ENCODE measurements at places on chromosomes 3 and 15.

- no peak for DNase-seq
Measured at GRCh38 chr3:45667569-45667934, 21.6 kb upstream of the SACM1L start.

DNA sequence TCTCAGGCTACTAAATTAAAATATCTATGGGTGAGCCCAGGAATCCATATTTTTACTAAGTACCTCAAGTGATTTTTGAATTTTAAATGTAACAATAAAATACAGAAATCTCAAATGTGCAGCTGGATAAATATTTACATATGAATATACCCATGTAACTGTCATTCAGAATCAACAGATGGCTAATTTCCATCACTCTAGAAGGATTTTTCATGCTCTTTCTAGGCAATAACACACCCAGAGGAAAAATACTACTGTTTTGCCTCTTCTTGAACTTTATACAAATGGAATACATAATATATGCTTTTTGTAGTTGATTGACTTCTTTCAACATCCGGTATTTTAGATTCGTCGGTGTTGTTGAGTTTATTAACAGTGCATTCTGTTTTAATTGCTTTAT, 601.3 kb upstream of the NECTIN3 start:
- DNase-seq, result no peak

DNA sequence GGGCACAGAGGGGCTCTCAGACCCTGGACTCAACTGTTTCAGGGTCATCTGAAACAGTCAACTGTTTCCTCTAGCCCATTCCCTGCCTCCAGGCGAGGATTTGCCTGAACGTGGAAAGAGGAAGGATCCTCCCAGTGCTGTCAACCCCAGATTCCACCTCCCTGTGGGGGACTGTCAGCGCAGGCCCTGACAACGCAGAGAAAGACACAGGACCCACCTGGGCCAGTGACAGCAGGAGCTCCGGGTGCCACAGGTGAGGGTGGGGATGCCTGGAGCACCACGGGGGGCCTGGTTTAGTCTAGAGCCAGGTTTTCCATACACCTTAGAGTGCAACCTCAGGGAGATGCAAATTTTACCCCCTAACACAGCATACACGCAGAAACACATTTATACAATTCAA, 19.5 kb upstream of the LAMP3 start:
- no peak for DNase-seq

- DNase-seq, result no peak
Measured at GRCh38 chr3:13497386-13497785, 17.3 kb downstream of the HDAC11 start.

DNA sequence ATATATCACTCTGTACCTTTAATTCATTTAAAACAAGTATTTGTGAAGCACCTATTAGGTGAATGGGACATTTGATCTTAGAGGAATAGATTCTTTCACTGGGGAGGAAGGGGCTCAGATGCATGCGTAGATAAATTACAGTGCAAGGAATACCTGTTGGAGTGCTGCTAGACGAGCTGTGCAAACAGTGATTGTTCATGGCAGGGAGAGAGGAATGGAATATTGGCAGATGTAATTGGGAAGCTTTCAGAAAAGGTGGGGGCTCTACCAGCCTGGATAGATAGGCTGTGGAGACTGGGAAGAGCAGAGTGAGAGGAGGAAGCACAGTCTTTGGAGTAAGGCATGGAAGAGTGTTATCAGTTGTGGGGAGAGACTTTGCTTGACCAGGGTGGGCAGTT, 116.8 kb downstream of the AKAP13 start:
- DNase-seq, result no peak

DNA sequence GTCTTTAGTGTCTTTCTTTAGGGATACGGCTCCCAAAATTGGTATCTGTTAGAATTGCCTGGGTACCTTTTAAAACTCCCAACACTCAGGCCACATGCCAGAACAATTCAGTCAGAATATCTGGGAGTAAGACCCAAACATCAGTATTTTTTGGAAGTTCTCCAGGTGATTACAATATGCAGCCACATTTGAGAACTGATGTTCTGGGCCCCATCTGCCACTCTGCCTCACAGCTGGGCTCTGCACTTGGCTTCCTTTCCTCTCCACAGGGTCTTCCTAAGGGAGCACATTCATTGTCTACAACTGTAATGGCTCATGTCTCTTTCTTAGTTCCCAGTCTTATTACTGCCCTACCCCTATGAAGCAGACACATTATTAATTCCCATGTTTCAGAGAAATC, 394.5 kb downstream of the MFSD1 start:
- no peak for DNase-seq

- peak; percentile 37 for DNase-seq
Measured at GRCh38 chr3:189262746-189263145, 91.0 kb downstream of the TPRG1 start.

GRCh38 chr3:12893247-12893646, 51.9 kb upstream of the RPL32 start:
- DNase-seq, result no peak

GRCh38 chr3:197736010-197736490, 654 bp downstream of the RUBCN start:
- no peak for DNase-seq

DNA sequence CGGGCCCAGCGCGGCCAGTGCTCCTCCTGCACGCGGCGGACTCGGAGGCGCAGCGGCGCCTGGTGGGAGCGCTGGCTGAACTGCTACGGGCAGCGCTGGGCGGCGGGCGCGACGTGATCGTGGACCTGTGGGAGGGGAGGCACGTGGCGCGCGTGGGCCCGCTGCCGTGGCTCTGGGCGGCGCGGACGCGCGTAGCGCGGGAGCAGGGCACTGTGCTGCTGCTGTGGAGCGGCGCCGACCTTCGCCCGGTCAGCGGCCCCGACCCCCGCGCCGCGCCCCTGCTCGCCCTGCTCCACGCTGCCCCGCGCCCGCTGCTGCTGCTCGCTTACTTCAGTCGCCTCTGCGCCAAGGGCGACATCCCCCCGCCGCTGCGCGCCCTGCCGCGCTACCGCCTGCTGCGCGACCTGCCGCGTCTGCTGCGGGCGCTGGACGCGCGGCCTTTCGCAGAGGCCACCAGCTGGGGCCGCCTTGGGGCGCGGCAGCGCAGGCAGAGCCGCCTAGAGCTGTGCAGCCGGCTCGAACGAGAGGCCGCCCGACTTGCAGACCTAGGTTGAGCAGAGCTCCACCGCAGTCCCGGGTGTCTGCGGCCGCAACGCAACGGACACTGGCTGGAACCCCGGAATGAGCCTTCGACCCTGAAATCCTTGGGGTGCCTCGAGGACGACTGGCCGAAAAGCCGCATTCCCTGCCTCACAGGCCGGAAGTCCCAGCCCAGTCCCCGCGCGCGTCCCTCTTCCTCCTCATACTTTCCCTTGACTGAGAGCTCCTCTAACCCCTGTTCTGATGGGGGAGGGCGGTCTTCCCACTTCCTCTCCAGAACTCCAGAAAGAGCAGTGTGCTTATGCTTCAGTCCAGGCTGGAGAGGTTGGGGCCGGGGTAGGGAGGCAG, 1.4 kb upstream of the IL17RC start:
- DNase-seq, result no peak

- no peak for DNase-seq
Measured at GRCh38 chr3:188589771-188590170, 435.8 kb downstream of the LPP start.

GRCh38 chr3:38728008-38728407, 78.5 kb upstream of the SCN5A start:
- DNase-seq, result no peak

- DNase-seq, result no peak
Measured at GRCh38 chr15:35013370-35013769, 25.3 kb upstream of the ZNF770 start.

- DNase-seq, result no peak
Measured at GRCh38 chr15:90681480-90681879, 35.7 kb upstream of the BLM start.

DNA sequence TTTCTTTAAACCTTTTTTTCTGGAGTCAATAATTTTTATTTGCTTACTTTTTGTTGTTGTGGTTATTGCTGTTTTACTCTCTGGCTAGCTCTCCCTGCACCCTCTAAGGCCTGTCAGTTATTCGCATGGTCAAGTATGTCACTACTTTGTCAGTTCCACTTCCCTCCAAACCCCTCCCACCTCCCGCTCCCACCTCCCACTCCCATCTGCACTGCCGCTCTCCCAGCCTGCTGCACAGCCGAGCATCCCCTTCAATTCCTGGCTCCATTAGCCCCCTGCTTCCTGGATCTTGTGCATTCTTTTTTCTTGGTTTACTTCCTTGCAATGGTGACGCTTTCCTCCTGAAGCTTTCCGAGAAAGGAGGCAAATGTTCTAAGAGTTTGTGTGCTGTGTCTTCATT, 218.0 kb downstream of the XXYLT1 start:
- DNase-seq, result no peak

DNA sequence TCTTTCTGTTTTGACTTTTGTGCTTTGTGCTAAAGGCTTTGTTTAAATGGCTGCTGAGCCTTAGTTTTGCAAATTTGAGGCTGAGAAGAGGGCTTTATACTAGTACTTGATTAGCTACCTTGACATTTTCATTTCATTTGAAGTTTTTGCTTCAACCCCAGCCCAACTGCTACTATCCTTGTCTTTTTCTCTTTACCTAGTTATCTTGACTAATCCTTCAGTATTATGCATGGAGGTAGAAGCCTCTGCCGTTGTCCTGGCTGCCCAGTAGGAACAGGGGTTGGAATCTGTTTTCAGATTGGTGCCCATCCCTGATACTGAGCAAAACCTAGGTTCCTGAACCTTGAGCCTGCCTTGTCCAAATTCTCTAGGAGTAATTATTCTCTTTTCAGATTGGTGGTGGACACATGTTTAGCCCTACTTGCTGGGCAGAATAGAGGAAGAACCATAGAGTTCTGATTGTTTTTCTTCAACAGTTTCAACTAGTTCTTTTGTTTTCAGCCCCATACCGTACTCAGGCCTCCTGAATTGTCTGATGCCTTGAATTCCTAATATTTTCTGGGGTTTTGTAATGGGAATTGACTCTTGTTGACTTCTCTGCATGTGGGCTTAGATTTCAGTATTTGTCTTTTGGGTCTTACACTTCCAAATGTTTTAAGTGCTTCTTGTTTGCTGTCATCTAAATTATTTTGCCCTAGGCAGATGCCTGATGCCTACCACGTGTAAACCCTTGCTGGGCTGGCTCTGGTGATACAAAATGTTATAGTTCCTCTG, 143.2 kb downstream of the DOCK3 start:
- DNase-seq, result no peak

DNA sequence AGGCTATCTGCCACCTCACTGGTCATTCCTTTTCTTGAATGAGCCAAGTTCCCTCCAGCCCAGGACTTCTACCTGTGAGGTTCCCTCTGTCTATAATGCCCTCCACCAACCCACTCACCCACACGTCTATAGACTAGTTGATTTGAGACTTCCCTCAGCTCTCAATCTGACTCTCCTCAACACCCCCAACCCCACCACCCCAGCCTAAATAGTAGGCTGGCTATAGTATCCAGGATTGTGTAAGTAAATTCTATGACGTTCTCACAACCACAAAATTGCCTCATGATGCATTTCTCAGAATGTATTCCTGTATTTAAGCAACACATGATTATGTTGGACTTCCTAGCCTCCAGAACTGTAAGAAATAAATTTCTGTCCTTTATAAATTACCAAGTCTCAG, 2.2 kb downstream of the PLSCR1 start:
- DNase-seq, result no peak

GRCh38 chr15:36682101-36682500, 102.7 kb downstream of the CDIN1 start:
- DNase-seq, result no peak

DNA sequence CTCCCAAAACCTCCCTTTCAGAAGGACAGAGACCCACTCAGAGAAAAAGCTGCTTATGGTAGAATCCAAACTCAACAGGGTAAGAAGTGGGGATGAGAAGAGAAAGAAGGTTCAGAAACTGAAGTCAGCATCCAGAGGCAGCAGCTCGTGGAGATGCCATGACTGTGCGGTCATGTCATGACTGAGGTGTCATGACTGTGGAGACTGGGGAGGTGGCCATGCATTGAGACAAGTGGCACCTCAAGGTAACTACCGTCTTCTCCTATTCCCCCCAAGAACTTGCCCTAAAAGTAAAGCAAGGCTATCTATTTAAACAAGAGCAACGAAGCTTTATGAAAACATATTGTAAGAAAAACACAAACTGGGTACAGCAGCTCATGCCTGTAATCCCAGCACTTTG, 15.1 kb downstream of the CHRNA3 start:
- no peak for DNase-seq

- DNase-seq, result no peak
Measured at GRCh38 chr15:65540314-65540713, 10.1 kb downstream of the HACD3 start.

DNA sequence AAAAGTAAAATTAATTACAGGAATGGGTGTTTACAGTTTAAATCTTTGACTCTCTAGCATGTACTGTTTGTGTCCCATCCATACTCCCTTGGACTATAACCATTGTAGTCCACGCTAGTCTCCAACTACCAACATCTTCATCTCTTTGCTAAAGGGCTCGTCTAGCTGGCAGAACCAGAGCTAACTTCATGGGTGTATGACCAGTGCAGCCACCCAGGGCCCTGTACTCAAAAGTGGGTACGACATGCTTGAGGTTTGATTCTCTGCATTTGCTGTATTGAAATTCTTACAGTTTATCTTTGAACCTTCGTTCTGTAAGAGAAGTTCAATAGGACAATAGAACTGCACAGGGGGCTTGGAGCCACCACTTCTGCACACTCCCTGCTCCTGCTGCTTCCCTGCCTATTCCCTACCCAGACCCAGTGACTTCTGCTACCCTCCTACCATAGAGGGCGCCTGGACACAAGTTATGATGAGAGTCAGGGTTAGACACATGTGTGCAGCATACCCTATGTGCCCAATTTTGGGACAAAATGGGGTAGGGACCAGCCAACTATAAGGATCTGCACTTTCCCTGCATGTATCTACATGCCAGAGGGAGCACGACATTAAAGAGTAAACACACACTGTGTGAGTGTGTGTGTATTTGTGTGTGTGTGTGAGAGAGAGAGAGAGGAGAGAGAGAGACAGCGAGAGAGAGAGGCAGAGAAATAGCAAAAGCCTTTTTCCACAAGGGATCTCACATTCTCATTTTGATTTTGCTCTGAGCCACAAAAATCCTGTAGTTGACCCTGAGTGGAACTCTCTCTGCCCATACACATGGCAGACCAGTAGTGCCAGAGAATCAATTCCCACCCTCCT, 59.0 kb upstream of the NECTIN3 start:
- no peak for DNase-seq

GRCh38 chr15:96150254-96150653, 180.2 kb upstream of the NR2F2 start:
- no peak for DNase-seq

DNA sequence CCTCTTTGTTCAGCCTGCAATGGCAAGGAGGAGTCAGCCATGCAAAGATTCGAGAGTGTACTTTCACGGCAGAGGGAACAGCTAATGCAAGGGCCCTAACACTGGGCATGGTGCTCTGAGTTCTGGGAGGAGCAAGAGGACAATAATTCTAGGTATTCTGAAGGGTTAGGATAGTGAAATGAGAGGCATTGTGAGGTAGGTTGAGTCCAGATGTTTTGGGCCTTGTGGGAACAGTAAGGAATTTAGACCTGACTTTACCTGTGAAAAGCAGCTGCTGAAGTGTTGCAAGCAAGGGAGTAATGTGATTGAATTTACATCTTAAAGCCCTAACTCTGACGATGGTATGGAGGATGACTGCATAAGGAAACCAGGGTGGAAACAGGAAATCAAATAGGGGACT, 211.6 kb downstream of the CNTN3 start:
- no peak for DNase-seq

All from NCI-H446 (cell line).